ENCODE measurements at places on chromosomes 5 and 9.

DNA sequence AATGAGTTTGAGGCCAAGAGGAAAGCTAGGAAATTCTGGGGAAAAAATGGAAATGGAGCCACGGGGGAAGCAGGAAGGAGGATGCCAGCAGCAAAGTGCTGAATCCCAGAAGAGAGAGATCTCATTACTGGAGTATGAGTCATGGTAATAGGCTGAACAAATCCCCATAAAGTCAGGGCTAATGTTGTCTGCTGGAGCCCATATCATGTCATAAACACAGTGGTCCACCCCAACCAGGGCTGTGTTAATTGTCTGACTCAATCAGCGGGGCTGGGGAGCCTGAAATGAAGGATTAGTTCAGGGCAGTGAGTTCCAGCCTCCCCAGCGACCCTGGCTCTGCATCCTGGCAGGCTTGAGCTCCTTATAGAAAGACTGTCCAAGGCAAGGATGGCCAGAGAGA, 68.8 kb downstream of the TLR4 start:
- no peak for DNase-seq

- no peak for DNase-seq
Observed at GRCh38 chr9:87959916-87960581, 14.3 kb downstream of the CDK20 start.

GRCh38 chr5:978693-979092, 29.9 kb upstream of the NKD2 start:
- DNase-seq: no peak

GRCh38 chr5:102961671-102962070, 158.3 kb downstream of the GIN1 start:
- no peak for DNase-seq

GRCh38 chr9:129547869-129548570, 72.9 kb downstream of the C9orf50 start:
- no peak for DNase-seq

- no peak for DNase-seq
Observed at GRCh38 chr5:154647114-154647760, 107.9 kb upstream of the LARP1 start.

Measured in activated T-helper 2 cell treated with anti-CD3 and anti-CD28 coated beads, Interferon-gamma antibody, Interleukin-2, Interleukin-4, amounts not matched to agents 10 μg/mL and 5 μg/mL and 100 μg/mL, durations not matched to agents 14 hours and 24 hours and 36 hours (primary cell).